Type B pancreatic cell (in vitro differentiated cells): ENCODE measurements at places on chromosomes 2 and 18.

GRCh38 chr2:151423760-151424159 lies 14.1 kb downstream of the RIF1 start:
- no peak for DNase-seq

GRCh38 chr2:50546790-50547189 lies 485.1 kb downstream of the NRXN1 start:
- DNase-seq: no peak

- DNase-seq: no peak
Measured at GRCh38 chr2:113739849-113740248, 16.6 kb downstream of the SLC35F5 start.

GRCh38 chr2:101832114-101832513 lies 134.6 kb downstream of the MAP4K4 start:
- DNase-seq: no peak

GRCh38 chr18:6478121-6478520 lies 63.4 kb upstream of the L3MBTL4 start:
- no peak for DNase-seq

DNA sequence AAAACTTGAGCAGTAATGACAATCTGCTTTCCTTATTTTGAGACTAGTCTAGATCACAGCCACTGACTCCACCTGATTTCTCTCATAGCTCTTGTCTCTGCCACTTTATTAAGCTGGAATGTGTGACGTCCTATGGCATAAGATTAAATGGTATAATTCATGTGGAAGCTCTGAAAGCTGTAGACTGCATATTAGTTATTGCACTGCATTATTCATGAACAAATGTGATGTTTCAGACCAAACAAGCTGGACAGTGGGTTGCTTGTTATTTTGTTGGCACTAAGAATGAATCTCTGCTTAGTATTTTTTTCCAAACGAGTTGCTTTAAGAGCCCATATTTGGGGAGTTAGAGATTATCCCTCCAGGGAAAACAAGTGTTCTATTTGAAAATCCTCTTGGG lies 1218.5 kb downstream of the SUCLG1 start:
- DNase-seq: no peak

DNA sequence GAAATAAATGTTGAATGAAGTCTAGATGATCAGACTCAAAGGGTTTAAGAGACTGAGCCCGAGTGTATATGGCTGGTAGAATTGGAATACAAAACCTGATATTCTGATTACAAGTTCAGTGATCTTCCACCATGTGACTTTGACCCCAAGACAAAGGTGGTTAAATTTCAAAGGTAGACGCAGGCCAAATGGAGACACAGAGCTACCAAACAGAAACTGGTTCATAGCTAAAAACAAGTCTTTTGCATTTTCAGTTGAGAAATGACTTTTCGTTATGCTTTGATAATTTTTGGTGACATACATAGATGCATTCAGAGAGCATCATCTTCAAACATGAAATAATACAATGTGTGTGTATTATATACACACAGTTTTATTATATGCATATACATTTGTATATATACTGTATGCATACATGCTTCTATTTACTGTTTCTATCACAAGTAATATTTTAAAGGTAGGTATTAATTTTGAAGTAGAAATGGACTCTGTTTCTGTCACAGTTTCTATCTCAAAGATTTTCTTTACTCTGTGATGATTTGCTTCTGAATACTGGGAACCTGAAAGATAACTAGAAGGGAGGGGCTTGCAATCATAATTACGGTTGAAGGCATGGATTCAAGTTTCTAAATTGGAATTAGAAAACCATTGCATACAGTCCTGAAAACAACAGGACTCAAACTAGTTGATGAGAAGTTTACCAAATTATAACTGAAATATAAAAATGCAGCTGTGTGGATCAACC lies 142.3 kb downstream of the ABCA12 start:
- DNase-seq: no peak

DNA sequence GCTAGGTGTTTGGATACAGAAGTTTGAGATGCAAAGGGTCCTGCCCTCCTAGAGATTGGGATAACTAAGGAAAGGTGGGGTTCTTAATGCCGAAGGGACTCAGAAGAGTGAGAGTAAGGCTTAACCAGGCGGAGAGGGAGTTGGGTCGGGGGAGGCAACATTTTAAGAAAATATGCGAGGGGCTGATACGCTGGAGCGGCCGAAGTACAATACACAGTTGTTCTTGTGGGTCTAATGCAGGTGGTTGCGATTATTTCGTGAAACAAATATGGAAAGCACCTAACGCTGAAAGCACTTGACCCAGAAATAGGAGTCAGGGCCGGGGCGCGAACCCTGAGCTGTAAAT lies 344 bp upstream of the MRPL33 start:
- DNase-seq: no peak

GRCh38 chr2:66561645-66562303 lies 126.8 kb downstream of the MEIS1 start:
- DNase-seq: no peak

GRCh38 chr2:138649571-138649970 lies 130.6 kb downstream of the NXPH2 start:
- no peak for DNase-seq

GRCh38 chr18:71114550-71115210 lies 825.8 kb downstream of the SOCS6 start:
- DNase-seq: no peak

DNA sequence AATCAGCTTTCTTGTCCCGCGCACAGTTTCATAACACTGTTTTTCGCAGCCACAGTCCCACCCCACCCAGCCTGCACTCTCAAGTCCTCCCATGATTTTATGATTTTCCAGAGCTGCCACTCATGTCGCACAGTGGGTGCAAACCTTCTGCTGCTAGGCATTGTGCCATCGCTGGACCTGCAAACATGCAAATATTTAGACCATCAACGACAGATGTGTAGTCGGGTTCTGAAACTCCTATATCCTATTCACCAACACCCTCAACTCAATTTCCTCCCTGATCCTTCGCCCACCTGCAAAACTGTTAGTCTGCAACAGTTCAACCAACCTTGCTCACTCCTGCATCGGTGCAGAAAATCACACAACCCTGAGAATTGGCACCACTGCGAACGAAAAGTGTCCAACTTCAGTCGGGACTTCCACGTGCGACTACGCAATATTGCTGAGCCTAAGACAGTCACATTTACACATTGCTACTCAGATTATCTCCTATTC lies 871 bp upstream of the ALS2 start:
- no peak for DNase-seq

GRCh38 chr2:95004287-95004686 lies 21.2 kb upstream of the MAL start:
- no peak for DNase-seq

- DNase-seq: no peak
Measured at GRCh38 chr2:27843992-27844391, 46.2 kb downstream of the RBKS start.

GRCh38 chr2:29520001-29520400 lies 401.4 kb downstream of the ALK start:
- DNase-seq: no peak

GRCh38 chr2:237306083-237306786 lies 107.7 kb downstream of the COL6A3 start:
- DNase-seq: no peak

DNA sequence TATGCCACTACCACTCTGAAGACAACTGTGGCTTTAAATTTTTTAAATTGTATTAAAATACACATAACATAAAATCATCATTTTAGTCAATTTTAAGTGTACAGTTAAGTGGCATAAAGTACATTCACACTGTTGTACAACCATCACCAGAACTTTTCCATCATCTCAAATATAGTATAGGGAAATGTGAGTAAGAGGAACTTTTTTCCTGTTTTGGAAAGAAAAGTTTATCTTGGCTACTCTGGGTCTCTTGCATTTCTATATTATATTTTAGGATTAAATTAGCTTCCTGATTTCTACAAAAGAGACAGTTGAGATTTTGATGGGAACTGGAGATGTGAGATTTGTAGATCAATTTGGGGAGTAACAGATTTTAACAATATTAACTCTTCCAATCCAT lies 3.3 kb downstream of the TPGS2 start:
- no peak for DNase-seq

DNA sequence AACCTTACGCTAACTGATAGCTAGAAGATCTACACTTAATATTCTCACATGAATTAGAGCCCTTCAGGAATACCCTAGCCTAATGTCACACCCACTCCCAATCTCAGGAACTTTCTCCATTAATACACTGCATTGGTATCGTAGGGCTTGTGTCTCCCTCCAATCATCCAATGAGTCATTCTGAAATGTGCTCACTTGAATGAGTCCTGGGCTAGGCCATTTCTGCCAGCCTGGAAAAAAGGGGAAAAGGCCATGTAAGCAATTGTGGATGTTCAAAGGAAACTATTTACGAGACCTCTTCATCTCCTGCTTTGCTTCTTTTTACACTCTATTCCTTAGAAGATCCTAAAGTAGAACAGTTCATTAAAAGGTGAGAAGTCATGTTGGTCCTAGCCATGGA lies 18.8 kb downstream of the ZEB2 start:
- no peak for DNase-seq

GRCh38 chr2:223219872-223220657 lies 168.1 kb downstream of the KCNE4 start:
- no peak for DNase-seq

GRCh38 chr18:12038082-12038638 lies 55.5 kb upstream of the ANKRD62 start:
- peak; percentile 69 for DNase-seq

GRCh38 chr2:30800159-30800558 lies 7.1 kb downstream of the CAPN13 start:
- no peak for DNase-seq

DNA sequence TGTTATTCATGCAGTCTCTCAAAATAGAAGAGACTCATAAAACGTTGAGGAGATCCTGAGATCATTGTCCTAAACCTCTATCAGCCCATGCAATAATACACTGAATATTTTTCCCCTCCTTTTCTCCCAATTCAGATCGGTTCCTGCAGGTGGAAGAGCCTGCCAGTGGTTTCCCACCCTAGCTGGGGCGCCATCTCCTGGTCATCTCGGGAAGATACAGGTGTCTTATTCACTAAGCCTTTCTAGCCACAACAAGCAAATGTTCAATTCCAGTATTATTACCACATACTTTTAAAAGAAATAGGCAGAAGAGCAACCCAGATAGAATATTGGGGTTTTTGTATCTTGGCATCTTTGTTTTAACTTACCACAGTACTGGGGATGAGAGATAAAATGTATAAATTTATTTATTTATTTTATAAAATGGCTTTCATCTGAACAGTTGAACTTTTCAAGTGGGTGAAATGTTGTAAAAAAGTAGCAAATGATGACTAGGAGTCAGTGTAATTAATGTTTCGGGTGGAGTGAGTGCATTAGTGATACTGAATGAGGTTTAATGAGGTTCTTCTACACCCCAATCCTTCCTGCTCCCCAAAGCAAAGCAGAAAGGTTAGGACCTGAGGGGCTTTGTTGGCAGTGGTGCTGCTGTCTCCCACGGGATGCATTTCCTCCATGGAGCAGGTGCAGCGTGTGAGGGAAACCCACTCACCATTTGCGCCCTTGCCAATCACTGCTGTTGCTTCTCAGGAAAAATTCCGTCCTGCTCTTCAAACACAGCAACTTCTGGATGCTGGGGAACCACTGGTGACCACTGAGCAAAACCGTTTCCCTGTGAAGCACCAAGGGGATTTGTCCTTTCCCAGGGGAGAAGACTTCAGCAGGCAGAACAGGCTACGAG lies 147.1 kb upstream of the FHL2 start:
- DNase-seq: peak; percentile 71

DNA sequence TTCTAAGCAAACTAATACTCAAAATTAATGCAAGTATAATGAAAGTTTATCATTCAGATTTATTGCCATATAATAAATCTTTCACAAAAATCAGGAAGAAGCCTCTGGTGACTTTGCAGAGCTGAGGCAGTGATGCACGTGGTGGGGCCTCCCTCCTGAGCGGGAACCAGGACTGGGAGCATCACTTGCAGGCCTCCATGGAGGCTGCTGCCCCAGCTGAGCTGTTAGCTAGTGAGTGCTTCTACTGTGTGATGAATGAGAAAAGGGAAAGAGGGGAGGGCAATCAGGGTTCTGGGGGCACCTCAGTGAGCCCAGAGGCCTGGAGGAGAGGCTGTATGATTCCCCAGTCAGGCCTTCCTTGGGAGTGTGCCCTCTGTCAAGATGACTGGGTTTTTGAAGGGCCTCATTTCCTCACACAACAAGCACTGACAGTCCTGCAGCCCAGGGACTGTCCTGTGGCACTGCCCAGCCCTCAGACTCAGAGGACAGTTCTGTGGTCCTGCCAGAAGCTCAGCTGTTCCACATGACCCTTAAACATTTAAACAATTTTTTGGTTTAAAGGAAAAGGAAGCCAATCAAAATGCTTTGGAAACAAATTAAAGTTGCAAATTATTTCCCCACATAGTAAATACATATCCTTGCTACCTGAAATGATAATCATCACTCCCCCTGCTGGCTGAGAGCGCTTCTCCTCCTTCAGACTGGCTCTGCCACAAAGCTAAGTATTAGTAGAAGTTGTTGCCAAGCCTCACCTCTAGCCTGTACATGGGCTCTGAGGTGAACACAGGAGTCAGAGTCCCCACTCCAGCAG lies 90.9 kb upstream of the SMAD7 start:
- DNase-seq: no peak

- DNase-seq: no peak
Measured at GRCh38 chr2:84938194-84938879, 32.6 kb upstream of the KCMF1 start.

GRCh38 chr18:11944252-11944651 lies 36.1 kb upstream of the MPPE1 start:
- no peak for DNase-seq

GRCh38 chr2:112887964-112888749 lies 22.8 kb upstream of the IL37 start:
- DNase-seq: no peak

GRCh38 chr2:146615778-146616177 lies 1229.1 kb upstream of the ACVR2A start:
- no peak for DNase-seq
